Endodermal cell (in vitro differentiated cells): ENCODE measurements at places on chromosomes 2 and 18. TPM values are rescaled to one million over a fixed set of nuclear protein-coding genes. Genes with fewer than 3 reads are reported as not detected.

The REG3G gene
- not detected in 3 replicates for total RNA-seq

GRCh38 chr18:961644-962355 is 57.1 kb downstream of the ADCYAP1 start:
- no peaks in the 10 kb centered on the region for H3K4me1 ChIP-seq
- no peak overlapping the region for H3K27ac ChIP-seq
- H3K36me3 ChIP-seq, result no peaks in the 10 kb centered on the region
- H3K4me3 ChIP-seq, result peak overlapping the region; percentile 42

GRCh38 chr2:127176371-127177311 is 43.5 kb downstream of the CYP27C1 start:
- H3K36me3 ChIP-seq, result no peaks in the 10 kb centered on the region
- no peaks in the 10 kb centered on the region for H3K4me1 ChIP-seq
- DNase-seq, result peak; percentile 73
- no peaks in the 10 kb centered on the region for H3K27me3 ChIP-seq

DNA sequence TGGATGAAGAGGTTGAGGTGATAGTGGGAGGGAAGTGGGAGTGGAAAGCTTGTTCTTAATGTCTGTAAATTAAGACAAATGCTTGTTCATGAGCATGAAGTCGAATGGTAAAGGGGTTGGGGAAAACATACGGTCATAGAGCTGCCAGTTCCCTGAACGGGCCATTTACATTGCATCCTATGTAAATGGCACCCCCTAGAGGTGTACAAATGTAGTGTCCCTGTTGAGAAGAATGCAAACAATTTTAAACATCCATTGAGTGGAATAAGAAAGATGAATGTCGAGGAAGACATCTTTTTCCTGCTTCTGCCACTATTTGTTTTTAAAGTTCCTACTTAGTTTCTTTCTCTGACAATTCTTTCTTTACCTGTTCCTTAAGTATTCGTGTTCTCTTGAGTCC is 155.7 kb downstream of the RDH14 start:
- no peaks in the 10 kb centered on the region for H3K36me3 ChIP-seq
- H3K27ac ChIP-seq, result no peak overlapping the region
- no peak overlapping the region for H3K4me3 ChIP-seq
- peaks cover 7% of the 10 kb centered on the region for H3K4me1 ChIP-seq
- no peak for DNase-seq

GRCh38 chr2:54927751-54928615 is 122.3 kb downstream of the RTN4 start:
- H3K27me3 ChIP-seq, result no peaks in the 10 kb centered on the region
- H3K36me3 ChIP-seq, result no peaks in the 10 kb centered on the region
- no peak for DNase-seq
- no peak overlapping the region for H3K27ac ChIP-seq
- H3K4me3 ChIP-seq, result no peak overlapping the region

DNA sequence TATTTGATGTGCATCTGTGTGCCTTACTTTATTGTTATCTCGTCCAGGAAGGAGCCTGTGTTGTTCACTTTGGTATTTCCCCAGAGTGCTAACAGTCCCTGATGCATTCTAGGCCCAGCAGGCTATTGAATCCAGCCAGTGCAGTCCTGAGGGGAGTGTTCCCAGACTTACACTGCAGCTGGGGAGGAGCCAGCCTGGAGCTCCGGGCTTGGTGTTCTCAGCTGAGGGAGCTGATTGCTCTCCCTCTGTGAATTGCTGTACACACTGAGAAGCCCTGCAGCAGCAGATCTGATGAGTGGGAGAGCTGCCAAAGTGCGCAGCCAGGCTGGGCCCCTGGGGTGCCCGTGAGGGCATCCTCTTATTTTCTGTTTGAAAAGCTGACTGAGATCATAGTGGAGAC is 159.2 kb downstream of the GALNT3 start:
- H3K27ac ChIP-seq, result peak overlapping the region; percentile 75
- peak; percentile 80 for DNase-seq
- no peaks in the 10 kb centered on the region for H3K4me1 ChIP-seq
- no peaks in the 10 kb centered on the region for H3K27me3 ChIP-seq

DNA sequence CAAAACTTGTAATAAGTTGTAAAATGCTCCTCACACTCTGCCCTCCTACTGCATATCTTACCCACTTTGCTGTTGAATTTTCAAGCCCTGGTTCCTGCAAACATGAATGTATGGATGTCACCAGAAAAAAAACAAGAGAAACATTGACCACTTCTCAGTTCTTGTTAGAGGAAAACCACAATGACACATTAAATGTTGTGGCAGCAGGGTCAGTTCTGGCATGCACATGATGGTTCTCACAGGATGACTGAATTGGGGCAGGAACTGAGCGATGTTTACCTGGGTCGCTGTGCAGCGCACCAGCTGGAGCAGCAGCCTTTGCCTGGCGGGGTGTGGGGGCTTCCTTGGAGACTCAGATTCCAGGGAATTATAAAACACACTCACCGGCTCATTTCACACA is 14.0 kb upstream of the PRKCE start:
- no peaks in the 10 kb centered on the region for H3K36me3 ChIP-seq
- DNase-seq, result no peak
- peaks cover 47% of the 10 kb centered on the region for H3K27me3 ChIP-seq

The TCF23 gene
- total RNA-seq, result not detected in 3 replicates

- H3K4me1 ChIP-seq, result no peaks in the 10 kb centered on the region
- peak overlapping the region; percentile 36 for H3K27ac ChIP-seq
- H3K27me3 ChIP-seq, result no peaks in the 10 kb centered on the region
Measured at GRCh38 chr2:224982910-224983711, 59.2 kb downstream of the DOCK10 start.

- H3K27me3 ChIP-seq, result peaks cover 100% of the 10 kb centered on the region
- no peak overlapping the region for H3K27ac ChIP-seq
- peak; percentile 96 for DNase-seq
- H3K4me1 ChIP-seq, result no peaks in the 10 kb centered on the region
- H3K36me3 ChIP-seq, result no peaks in the 10 kb centered on the region
Measured at GRCh38 chr2:181677912-181678586, 2.3 kb downstream of the NEUROD1 start.

DNA sequence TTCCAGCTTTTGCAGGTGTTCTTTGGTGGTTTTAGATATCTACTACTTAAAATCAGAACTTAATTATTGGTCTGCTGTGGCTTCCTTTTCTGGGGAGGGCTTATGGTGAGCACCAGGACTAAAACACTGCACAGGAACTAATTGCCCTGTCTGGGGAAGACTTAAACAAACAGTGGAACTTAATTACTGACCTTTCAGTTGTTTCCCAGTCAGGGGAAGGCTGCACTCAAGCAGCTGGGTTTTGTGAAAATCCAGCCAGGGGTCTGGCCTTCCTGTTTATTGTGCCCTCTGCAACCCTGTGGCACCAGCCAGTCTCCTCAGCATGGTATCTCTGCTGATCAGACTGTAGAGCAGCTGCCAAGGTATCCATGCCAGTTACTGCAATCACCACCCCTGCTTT is 398.2 kb downstream of the ADCYAP1 start:
- DNase-seq, result no peak
- H3K27ac ChIP-seq, result no peak overlapping the region
- H3K4me1 ChIP-seq, result no peaks in the 10 kb centered on the region

DNA sequence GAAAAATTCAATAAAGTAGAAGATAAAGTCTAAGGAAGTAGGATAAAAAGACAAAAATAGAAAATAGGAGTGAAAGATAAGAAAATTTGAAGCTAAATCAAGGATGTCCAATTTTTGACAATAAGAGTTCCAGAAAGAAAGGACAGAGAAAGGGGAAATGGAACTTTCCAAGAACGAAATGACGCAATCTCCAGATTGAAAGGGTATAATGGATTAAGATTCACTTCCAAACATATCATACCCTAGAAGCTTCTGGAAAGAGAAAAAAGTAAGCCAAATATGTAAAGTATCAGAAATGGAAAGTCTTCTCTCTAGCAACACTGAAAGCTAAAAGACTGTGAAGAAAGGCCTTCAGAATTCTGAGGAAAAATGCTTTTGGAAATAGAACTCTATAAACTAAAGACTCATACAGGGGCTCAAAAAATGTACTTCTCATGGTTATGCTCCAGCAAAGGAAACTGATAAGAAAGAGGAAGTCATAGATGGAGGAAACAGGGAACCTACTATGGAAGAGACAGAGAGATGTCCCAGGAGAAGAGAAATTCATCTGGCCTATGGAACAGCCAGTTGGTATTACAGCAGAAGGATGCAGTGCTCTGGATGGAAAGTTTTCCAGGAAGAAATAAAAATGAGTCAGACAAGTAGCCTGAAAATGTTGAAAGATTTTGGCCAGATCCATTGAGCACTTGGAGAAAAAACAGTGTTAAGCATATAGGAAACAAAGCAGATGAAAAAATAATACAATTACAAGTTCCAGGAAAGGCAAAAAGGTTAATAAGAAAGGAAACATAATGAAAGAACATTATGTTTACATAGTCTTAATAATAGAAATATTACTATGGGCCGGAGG is 20.1 kb downstream of the CASP8 start:
- no peaks in the 10 kb centered on the region for H3K27me3 ChIP-seq
- no peak overlapping the region for H3K4me3 ChIP-seq
- DNase-seq, result no peak
- H3K4me1 ChIP-seq, result no peaks in the 10 kb centered on the region
- no peaks in the 10 kb centered on the region for H3K36me3 ChIP-seq
- no peak overlapping the region for H3K27ac ChIP-seq

DNA sequence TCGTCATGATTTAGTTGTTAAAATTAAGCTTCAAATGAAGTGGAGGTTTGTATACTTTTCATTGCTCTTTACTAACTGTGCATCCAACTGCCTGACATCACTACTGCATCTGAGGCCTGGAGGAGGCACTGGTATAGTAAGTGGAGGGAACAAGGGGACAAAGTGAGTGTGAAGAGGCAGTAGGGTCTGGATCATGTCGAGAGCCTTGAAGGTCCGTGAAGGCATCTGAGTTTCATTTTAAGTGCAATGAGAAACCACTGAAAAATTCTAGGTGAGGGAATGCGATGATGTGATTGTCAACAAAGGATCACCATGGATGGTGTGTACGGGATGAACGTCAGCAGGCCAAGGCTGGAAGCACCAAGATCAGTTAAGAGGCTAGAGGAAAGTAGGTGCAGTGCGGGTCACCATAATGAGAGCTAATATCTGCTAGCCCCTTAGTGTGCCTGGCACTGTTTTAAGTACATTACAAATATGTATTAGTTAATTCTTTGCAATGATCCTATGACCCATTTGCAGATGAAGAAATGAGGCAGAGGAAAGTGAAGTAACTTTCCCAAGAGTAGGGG is 96.1 kb downstream of the CABYR start:
- no peak overlapping the region for H3K27ac ChIP-seq
- no peak overlapping the region for H3K4me3 ChIP-seq
- no peaks in the 10 kb centered on the region for H3K27me3 ChIP-seq
- H3K36me3 ChIP-seq, result peaks cover 13% of the 10 kb centered on the region
